ENCODE measurements at places on chromosomes 2 and 18. TPM values are rescaled to one million over a fixed set of nuclear protein-coding genes. Genes with fewer than 3 reads are reported as not detected.

DSG1 gene
- not detected for total RNA-seq

PTCD3 gene
- 86.3 TPM for total RNA-seq

AKAIN1 gene
- not detected for total RNA-seq

NTSR2 gene
- not detected for total RNA-seq

KLHL41 gene
- total RNA-seq = 0.87 TPM

RETREG2 gene
- 70.6 TPM for total RNA-seq

HOXD11 gene
- total RNA-seq = not detected

SOWAHC gene
- total RNA-seq = 15.0 TPM

LINC00305 gene
- total RNA-seq = not detected

UGT1A10 gene
- total RNA-seq = not detected

DNA sequence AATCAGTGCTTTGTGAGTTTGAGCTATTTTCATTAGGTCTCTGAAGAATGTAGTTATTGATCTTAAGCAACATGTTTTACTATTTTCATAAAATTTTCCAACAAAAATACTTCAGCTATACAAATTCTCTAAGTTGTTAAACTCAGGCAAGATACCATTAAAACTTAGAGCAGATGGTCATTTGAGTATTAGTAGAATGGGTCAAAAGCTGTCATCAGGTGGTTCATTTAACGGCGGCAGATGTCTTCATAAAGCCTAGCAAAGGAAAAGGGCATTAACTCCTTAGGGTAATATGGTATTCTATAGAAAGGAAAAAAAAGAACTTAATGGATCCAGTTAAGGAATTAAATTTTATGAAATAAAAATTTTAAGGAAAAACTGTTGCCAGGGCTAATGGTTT is 19.2 kb downstream of the MIB1 start:
- no peak for DNase-seq

DNA sequence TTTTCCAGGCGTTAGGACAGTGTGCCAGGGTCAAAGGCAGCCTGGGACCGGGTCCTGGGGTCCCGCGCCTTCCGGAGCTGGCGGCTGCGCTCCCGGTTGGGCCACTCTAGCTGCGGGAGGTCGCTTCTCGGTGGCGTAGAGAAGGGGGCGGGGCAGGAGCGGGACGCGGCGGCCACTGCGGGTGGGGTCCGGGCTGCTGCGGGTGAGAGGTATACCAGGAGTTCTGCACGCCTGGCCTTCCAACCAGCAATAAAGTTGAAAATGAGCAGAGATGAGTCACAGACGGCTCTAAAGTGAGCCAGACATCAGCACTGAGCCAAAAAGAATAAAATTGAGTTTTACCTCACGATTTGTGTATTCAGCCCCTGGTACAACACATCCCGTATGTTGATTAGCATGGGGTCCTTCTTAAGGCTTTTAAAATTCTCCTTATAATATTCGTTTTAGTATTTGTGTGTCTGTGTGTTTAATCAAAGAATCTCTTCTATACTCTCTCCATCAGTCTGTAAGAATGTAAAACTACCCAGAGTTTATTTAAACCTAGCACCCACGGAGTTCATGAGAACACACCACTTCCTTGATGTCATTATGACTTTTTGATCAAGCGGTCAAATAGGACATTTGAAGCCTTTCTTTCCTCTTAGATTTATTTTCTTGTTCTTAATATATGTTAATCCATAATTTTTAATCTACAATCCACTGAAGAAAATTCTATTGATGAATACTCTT is at the start of gene C1GALT1C1L:
C1GALT1C1L (minus strand) TSS at position 108 of the 729 bp plus-strand sequence; CDS start at position 1, 107 bp downstream.
- DNase-seq = peak; percentile 75

DNA sequence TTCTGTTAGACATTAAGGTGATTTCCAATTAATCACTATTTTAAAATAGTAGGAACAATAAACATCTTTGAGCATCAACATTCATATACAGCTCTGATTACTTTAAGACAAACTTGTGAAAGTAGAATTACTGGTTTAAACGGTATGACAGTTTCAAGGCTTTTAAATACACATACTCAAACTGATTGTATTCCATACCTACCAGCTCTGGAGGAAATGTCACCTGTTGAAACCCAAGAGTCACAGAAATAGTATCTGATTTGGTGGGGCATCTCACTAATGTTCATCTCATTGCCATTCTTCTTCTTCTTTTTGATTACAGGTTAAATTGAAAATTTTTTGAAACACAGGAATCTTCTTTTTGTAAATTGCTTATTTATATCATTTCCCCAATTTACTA is 36.2 kb downstream of the USP40 start:
- no peak for DNase-seq

DNA sequence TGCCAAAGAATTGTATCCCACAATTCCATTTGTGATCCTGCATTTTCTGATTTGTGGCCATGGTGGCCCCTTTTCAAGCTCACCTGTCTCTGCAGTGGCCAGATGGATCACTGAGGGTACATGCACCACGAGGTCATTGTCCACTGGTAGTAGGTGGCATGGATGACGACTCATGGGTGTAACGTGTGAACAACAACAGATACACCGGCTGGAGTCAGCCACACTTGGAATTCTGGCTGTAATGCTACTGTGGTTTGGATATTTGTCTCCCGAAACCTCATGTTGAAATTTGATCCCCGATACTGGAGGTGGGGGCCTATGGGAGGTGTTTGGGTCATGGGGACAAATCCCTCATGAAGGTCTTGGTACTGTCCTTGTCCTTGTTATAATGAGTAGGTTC is 102.2 kb upstream of the TAF1B start:
- DNase-seq = no peak

- DNase-seq = no peak
These were observed 49.0 kb downstream of the CDK15 start for GRCh38 chr2:201855356-201855755.

- DNase-seq = peak; percentile 86
These were observed 1.0 kb upstream of the ZNF532 start for GRCh38 chr18:58863539-58864145.

DNA sequence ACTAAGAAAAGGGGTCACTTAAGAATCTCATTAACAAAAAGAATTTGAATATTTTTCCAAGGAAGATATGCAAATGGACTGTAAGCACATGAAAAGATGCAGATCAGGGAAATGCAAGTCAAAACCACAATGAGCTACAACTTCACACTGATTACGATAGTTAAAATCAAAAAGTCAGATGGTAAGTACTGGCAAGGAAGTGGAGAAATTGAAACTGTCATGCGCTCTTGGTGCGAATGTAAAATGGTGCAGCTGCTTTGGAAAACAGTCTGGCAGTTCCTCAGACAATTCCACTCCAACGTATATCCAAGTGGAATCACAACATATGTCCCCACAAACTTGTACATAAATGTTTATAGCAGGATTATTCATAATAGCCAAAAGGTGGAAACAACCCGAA is 81.4 kb downstream of the MSH2 start:
- no peak for DNase-seq

- DNase-seq = peak; percentile 79
These were observed 8.8 kb downstream of the RTP5 start for GRCh38 chr2:241877989-241878970.

- no peak for DNase-seq
These were observed 146.5 kb downstream of the CABLES1 start for GRCh38 chr18:23281626-23282436.
